ENCODE measurements at places on chromosomes 16 and 17.

DNA sequence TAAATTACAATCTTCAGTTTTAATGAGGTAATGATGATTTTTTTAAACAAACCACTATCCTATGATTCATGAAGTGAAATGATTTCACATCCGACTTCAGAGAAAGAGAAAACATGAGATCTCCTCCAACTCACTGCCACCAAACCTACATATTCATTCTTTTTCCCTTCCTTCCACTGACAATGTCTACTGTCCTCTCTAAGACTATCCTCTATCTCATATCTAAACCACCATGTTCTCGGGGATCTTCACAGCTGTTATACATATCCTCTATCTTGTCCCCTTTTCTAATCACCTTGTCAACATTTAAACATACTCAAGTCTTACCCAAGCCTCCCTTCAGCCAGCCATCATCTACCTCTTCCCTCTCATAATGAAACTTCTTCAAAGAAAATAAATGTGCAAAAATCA lies 53.5 kb downstream of the SMURF2 start:
- DNase-seq, result no peak

- no peak for DNase-seq
Measured at GRCh38 chr17:45060382-45060796, 728 bp upstream of the NMT1 start.

- DNase-seq, result no peak
Measured at GRCh38 chr16:21175397-21175796, 16.9 kb downstream of the LDAF1 start.

GRCh38 chr16:68086860-68087268 lies 1.7 kb downstream of the NFATC3 start:
- no peak for DNase-seq

GRCh38 chr16:58652741-58653140 lies 23.1 kb upstream of the CNOT1 start:
- peak; percentile 81 for DNase-seq

GRCh38 chr16:55280587-55280986 lies 43.4 kb upstream of the IRX6 start:
- no peak for DNase-seq

- no peak for DNase-seq
Measured at GRCh38 chr17:13200671-13201070, 182.8 kb upstream of the ELAC2 start.

DNA sequence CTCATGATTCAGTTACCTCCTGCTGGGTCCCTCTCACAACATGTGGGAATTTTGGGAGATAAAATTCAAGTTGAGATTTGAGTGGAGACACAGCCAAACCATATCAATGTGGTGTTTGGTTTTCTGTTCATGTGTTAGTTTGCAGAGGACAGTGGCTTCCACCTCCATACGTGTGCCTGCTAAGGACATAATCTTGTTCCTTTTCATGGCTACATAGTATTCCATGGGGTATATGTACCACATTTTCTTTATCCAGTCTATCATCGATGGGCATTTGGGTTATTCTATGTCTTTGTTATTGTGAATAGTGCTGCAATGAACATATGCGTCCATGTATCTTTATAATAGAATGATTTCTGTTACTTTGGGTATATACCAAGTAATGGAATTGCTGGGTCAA lies 4.5 kb upstream of the WWOX start:
- DNase-seq, result no peak

DNA sequence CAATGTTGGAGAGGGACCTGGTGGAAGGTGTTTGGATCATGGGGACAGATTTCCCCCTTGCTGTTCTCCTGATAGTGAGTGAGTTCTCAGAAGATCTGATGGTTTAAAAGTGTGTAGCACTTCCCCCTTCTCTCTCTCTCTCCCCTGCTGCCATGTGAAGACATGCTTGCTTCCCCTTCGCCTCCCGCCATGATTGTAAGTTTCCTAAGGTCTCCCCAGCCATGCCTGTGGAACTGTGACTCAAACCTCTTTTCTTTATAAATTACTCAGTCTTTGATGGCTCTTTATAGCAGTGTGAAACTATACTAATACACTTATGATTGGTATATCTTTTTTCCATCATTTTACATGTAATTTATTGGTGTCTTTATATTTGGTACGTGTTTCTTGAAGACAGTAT lies 13.4 kb downstream of the ADGRG5 start:
- DNase-seq, result no peak

GRCh38 chr17:6137716-6138502 lies 67.7 kb downstream of the WSCD1 start:
- DNase-seq, result no peak

DNA sequence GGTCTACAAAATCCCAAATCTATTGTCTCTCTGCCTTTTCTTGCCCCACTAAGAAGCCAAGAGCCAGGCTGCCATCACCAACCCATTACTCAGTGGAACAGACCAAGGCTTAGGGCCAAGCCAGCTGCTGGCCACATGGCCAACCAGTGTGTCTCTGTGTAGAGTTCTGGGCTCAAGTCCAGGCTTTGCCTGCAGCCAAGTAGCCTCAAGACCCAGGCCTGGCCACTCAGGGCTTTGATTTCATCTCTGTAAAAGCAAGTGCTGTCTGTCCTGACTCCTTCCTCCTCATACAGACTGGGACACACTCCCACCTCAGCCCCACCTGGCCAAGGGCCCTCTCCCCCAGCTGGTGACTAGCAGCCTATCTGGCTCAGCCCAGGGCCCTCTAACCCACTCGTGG lies 14.6 kb downstream of the SREBF1 start:
- DNase-seq, result no peak

DNA sequence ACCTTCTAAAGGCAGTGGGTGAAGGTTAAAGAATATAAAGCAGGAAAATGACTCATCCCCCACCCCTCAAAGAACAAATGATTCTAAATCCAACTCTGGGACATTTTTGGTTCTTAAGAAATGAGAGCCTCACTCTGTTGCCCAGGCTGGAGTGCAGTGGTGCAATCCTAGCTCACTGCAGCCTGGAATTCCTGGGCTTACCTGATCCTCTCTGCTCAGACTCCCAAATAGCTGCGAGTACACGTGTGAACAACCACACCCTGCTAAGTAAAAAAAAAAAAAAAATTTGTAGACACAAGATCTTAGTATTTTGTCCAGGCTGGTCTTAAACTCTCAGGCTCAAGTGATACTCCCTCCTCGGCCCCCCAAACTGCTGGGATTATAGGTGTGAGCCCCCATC lies 298.8 kb upstream of the MAF start:
- DNase-seq, result no peak

GRCh38 chr17:71286625-71287024 lies 834.2 kb upstream of the SOX9 start:
- DNase-seq, result no peak

GRCh38 chr16:17963185-17963836 lies 373.2 kb downstream of the NPIPA8 start:
- no peak for DNase-seq

- DNase-seq, result no peak
Measured at GRCh38 chr17:65013613-65014391, 42.7 kb downstream of the GNA13 start.

DNA sequence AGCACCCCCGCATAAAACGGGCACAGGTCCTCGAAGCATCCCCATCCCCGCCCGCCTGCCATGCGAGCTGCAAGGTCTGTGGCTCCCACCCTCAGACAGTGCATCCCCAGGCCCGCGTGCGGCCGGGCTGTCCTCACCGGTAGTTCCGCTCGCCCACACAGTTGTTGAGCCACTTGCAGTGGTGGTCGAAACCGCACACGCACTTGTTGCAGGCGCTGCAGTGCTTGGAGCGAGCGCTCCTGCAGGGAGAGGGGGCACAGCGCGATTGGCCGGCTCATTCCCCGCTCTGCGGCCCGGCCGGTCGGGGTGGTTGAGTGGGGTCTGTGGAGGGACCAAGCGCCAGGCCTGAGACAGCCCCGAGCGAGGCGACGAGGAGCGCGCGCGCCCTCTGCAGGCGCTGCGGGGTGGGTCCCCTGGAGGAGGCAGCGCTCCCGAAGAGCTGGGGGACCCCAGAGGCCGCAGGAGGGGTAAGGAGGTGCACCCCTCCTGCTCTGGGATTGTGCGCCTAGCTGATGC lies 6.0 kb upstream of the TPPP3 start:
- no peak for DNase-seq

- peak; percentile 28 for DNase-seq
Measured at GRCh38 chr17:64133546-64134215, 3.7 kb upstream of the ERN1 start.

DNA sequence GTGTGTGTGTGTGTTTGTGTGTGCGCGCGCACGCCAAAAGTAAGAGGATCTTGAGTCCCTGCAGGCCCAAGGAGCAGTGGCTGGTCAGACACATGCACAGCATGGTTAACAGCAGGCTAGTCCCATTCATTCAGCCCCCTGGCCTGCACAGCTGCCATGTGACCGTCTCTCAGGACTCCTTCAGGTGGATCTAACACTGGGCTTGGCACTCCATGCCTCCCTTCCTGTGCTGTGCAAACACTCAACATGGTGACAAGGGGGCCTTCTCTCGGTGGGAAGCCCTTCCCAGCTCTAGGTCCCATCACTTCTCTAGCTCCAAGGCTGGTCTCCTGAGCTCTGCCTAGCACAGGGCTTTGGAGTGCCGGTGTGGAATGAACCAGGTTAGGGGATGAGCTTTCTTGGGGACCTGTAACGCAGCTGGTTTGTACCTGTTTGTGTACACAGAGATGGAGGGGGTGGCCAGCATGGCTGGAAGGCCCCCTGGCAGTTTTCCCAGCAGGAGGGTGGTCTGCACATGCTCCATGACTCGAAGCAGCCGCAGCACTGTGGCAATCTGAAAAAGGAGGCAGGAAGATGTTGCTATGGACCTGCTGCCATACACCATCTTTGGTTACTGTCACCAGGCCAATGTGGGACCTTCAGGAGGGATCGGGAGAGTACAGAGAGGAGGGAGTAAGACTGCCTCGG lies 69.4 kb upstream of the GCSH start:
- no peak for DNase-seq

GRCh38 chr16:6016530-6017184 lies 919.1 kb upstream of the EEF2KMT start:
- peak; percentile 68 for DNase-seq

GRCh38 chr16:22191532-22192260 lies 14.4 kb upstream of the EEF2K start:
- no peak for DNase-seq

DNA sequence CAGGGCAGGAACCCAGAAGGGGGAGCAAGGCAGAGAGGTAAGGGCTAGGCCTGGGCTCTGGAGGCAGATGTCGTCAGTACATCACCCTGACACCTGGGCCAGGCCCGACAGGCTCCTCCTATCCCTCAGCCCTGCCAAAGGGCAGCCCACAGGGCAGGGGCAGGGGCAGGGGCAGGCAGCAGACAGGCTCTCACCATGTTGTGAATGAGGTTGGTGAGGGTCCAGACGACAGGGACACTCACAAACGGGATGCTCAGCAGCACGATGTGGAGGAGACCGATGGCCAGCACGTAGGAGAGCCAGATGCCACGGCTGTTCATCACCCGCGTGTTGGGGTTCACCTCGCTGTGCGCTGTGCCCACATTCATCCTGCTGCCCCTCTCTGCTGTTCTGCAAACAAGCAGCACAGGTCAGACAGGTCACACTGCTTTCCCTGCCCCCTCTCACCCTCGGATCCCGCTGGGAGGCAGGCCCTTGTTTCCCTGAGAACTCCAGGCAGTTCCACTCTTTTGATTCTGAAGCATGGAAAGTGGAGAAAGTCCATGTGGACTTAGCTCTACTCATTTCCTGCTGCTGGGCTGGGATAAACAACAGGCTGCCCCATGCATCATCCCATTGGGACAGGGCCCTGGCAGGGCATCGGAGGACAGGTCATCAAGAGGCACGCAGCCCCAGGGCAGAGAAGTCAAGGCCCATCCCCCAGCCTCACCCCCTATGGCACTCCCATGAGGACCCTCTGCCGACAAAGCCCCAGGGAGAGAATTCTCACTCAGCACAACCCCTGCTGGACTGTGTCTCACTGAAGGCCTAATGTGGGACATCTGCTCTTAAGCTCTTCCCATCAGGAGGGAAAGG lies 3.3 kb downstream of the ORMDL3 start:
- DNase-seq, result no peak

DNA sequence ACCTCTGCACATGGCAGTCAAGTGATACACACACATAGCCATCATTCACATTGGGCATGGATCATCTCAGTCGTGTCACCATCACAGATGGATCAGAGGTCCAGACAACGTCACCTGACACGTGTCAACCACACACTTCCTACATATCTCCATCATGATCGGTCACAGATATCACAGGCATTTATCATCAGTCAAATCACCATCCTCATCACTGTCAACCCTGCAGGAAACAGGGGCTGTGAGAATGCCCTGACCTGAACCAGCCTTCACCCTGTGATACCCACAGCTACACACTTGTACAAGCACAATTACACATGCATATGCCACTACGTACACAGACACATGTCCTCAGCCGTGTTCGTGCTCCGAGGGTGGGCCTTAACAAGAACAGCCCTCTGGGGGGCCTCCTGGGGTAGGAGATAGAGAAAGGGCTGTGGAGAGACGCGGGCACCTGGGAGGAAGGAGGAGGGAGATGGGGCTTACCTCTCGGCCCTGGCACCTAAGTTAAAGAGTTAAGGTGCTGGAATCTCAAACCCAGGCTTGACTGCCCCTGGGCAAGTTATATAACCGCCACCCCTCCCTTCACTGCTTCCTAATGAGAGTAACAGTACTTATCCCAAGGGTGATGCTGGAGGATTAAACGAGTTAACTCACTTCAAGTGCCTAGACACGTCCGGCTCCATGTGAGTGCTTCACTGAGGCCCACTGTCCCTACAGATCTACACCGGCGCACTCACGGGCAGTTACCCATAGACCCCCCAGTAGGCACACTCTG lies 1.1 kb downstream of the SLC12A4 start:
- DNase-seq, result no peak

GRCh38 chr17:7336240-7337175 lies at the start of gene ACAP1:
ACAP1 (plus strand) TSS chr17:7336529; CDS start chr17:7336735, 206 bp downstream.
- DNase-seq, result no peak

DNA sequence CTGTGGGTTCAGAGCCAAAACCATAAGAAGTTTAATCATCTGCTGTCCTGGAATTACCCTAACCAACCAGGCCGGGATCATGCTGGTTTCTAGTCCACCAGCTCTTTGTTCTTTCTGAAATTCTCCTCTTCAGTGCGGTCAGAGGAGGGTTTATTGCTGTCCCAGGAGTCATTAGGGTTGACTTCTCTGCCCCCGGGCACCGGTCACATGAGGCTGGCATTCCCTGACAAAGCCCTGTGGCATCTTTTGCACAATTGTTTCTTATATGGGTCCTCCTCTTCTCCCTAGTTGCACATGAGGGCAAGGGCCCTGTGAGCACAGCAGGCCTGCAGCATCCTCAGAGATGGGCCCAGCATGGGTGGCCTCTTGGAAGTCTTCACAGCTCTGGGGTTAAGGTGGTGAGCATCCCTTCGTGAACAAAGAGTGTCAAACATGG lies 243.9 kb downstream of the IRF8 start:
- no peak for DNase-seq

- DNase-seq, result no peak
Measured at GRCh38 chr16:4208341-4208751, 33.5 kb downstream of the SRL start.

- no peak for DNase-seq
Measured at GRCh38 chr17:77414811-77415400, 274.1 kb downstream of the SEC14L1 start.

DNA sequence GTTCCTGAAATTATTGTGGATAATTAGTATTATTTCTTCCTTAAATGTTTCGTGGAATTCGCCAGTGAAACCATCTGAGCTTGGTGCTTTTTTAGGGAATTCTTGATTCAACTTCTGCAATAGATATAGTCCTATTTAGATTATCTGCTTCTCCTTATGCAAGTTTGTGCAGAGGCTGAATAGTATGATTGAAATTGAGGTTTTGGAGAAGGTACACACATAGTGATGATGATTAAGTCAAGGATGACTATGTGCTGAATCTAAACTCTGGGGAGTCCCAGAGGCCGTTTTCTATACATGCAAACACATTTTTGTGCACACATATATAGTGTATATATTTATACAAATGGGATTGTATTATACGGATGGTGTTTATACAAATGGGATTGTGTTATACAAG lies 5.2 kb upstream of the MYH4 start:
- DNase-seq, result no peak
